ENCODE measurements at places on chromosomes 2 and 18. TPM values are rescaled to one million over a fixed set of nuclear protein-coding genes. Genes with fewer than 3 reads are reported as not detected.

CYTIP gene
- 2.2 TPM for total RNA-seq

HPCAL1 gene
- total RNA-seq: 22.5 TPM

LOXL3 gene
- total RNA-seq: 1.8 TPM

ALKAL2 gene
- total RNA-seq: not detected

COL3A1 gene
- 70.2 TPM for total RNA-seq

UPP2 gene
- total RNA-seq: not detected

GPR155 gene
- total RNA-seq: 11.6 TPM

TRAPPC12 gene
- total RNA-seq: 101 TPM

MAPK4 gene
- total RNA-seq: 15.2 TPM

KIAA2012 gene
- not detected for total RNA-seq

TSGA10 gene
- 3.2 TPM for total RNA-seq

ZNF514 gene
- 12.3 TPM for total RNA-seq

ARHGEF33 gene
- total RNA-seq: 0.06 TPM

PRSS56 gene
- 0.35 TPM for total RNA-seq

TMEM87B gene
- total RNA-seq: 4.4 TPM

TNFRSF11A gene
- total RNA-seq: 1.9 TPM

TCF23 gene
- total RNA-seq: not detected

IL18RAP gene
- 0.12 TPM for total RNA-seq

L3MBTL4 gene
- total RNA-seq: 2.0 TPM

NXPH2 gene
- total RNA-seq: not detected

SNTG2 gene
- 1.2 TPM for total RNA-seq
